Upper lobe of left lung (tissue), 6 donors: ENCODE measurements at places on chromosomes 12 and 14.

- no peak for DNase-seq
Observed at GRCh38 chr12:94726236-94726835, 76.0 kb upstream of the TMCC3 start.

- no peak for DNase-seq
Observed at GRCh38 chr12:132366341-132366861, 37.0 kb upstream of the GALNT9 start.

DNA sequence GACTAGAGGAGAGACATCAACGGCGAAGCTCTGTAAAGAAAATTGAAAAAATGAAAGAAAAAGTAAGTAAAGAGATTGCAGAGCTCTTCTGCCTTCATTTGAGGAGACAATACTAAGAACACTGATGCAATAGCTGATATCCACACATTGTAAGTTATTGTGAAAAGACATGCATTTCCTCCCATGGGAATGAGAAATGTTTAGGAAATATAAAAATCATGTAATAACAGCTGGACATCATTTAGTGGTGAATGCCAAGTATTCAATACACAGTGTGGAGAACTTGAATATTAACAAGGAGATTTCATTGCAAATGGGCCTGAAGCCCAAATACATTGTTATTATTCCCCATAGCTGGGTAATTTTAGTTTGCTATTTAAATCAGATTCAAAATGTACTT lies 179.2 kb downstream of the KICS2 start:
- no peak for DNase-seq

- DNase-seq = no peak
Observed at GRCh38 chr14:24670594-24670993, 36.6 kb upstream of the GZMB start.

- no peak for DNase-seq
Observed at GRCh38 chr12:58750484-58750883, 169.8 kb downstream of the LRIG3 start.

- peak; percentile 70 for DNase-seq
Observed at GRCh38 chr14:58646479-58646878, 8.7 kb downstream of the DACT1 start.

- no peak for DNase-seq
Observed at GRCh38 chr12:112342587-112342986, 39.6 kb downstream of the HECTD4 start.

- DNase-seq = no peak
Observed at GRCh38 chr12:75713434-75713833, 202.0 kb upstream of the KRR1 start.

DNA sequence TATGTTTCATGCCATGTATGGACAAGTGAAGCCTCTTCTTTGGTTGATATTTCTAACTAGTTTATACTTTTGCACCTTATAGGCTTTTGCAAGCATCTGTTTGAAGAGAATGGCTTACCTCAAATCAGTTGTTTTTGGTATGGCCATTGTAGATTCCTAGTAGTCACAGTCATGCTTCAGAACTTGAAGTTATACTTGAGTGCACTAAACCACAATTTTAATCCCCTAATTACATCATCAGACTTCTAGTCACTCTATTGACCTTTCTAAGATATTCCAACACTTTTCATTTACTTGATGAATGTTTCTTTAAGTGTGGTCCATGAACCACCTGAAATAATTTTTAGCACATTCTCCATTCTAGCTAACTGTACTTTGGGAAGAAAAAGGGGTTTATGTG lies 18.6 kb upstream of the KLRB1 start:
- no peak for DNase-seq

GRCh38 chr12:103109861-103110260 lies 152.4 kb downstream of the ASCL1 start:
- DNase-seq = no peak

GRCh38 chr14:86442135-86442534 lies 912.2 kb downstream of the FLRT2 start:
- DNase-seq = no peak

GRCh38 chr12:70557583-70558191 lies 79.5 kb downstream of the PTPRB start:
- no peak for DNase-seq

GRCh38 chr14:100709289-100710284 lies 17.1 kb upstream of the DLK1 start:
- DNase-seq = no peak

DNA sequence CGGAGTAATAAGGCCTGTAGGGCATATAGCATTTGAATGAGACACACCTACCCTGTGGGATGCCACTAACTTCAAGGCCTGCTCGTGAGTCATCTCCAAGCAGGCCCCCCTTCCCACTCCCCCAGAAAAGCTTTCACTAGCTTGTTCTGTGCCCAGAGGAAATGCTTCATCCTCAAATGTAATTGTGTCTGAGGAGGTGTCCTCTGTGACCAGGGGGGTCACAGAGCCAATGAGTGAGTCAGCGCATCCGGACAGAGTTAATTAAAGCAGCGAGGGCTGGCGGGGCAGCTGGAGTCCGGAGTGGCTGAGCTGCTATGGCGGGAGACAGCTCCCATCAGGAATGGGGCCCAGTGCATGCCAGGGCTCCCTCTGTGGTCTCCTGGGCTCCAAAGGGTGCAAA lies 27.0 kb upstream of the ESRRB start:
- no peak for DNase-seq

GRCh38 chr12:129371268-129371667 lies 518.0 kb downstream of the GLT1D1 start:
- DNase-seq = no peak

DNA sequence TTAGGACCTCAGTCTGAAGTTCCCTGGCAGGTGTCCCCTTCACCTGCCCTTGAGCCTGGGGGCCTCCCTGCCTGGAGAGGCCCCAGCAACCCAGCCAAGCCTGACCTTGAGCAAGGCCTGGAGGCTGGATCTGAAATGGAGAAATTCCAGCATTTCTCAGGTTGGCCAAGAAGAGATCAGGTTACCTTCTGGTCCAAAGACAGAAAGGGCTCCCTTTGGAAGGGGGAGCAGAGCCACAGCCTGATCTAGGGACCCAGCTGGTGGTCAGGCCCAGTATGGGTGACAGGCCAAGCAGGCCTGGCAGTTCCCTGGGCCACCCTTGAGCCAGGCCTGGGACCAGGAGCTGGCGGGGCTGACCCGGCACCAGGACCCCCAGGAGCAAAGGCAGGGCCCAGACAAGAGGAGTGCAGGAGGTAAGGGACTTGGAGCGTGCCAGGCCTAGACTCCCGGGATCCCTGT lies 82.8 kb downstream of the TNFAIP2 start:
- DNase-seq = no peak

GRCh38 chr14:92651106-92651757 lies 97.2 kb downstream of the LGMN start:
- DNase-seq = peak; percentile 80

- DNase-seq = no peak
Observed at GRCh38 chr14:33693237-33693636, 257.6 kb downstream of the EGLN3 start.

DNA sequence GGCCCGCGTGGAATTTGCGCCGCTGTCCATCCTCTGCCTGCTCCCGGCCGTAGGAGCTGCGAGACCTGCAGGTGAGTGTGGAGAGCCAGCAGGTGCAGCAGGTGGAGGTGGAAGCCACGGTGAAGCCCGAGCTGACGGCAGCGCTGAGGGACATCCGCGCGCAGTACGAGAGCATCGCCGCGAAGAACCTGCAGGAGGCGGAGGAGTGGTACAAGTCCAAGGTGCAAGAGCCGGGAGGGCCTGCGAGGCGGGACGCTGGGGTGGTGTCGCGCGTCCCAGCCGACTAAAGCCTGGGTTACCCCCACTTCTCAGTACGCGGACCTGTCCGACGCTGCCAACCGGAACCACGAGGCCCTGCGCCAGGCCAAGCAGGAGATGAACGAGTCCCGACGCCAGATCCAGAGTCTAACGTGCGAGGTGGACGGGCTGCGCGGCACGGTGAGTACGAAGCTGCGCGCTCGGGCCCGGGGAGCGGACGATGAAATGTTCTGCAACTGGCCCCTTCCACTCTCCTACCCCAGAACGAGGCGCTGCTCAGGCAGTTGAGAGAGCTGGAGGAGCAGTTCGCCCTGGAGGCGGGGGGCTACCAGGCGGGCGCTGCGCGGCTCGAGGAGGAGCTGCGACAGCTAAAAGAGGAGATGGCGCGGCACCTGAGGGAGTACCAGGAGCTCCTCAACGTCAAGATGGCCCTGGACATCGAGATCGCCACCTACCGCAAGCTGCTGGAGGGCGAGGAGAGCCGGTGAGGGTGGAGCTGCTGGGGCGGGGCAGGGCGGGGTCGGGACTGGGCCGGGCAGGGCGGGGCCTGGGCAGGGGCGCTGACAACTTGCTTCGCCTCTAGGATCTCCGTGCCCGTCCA lies 2.1 kb downstream of the PRPH start:
- DNase-seq = peak; percentile 82

GRCh38 chr12:81758421-81759189 lies 545 bp downstream of the PPFIA2 start:
- no peak for DNase-seq
